ENCODE measurements at places on chromosomes 7 and 10. TPM values are rescaled to one million over a fixed set of nuclear protein-coding genes. Genes with fewer than 3 reads are reported as not detected.

Gene PLA2G12B
- total RNA-seq = 59.8 TPM

Gene GPR26
- total RNA-seq = not detected

Gene VAX1
- not detected for total RNA-seq

Gene EIF4EBP2
- total RNA-seq = 80.8 TPM

- no peak for DNase-seq
- H3K27ac ChIP-seq = no peak overlapping the region
- no peaks in the 10 kb centered on the region for H3K27me3 ChIP-seq
- no peaks in the 10 kb centered on the region for H3K4me1 ChIP-seq
- no peak overlapping the region for H3K4me3 ChIP-seq
Measured at GRCh38 chr7:17497136-17497535, 198.7 kb downstream of the AHR start.

GRCh38 chr7:91826377-91826776, 54.1 kb downstream of the MTERF1 start:
- no peak overlapping the region for H3K4me3 ChIP-seq
- H3K27ac ChIP-seq = no peak overlapping the region
- H3K4me1 ChIP-seq = no peaks in the 10 kb centered on the region
- DNase-seq = no peak
- H3K27me3 ChIP-seq = no peaks in the 10 kb centered on the region

GRCh38 chr7:113562242-113562641, 356.6 kb downstream of the PPP1R3A start:
- no peak for DNase-seq
- no peak overlapping the region for H3K27ac ChIP-seq
- H3K4me3 ChIP-seq = no peak overlapping the region
- H3K36me3 ChIP-seq = no peaks in the 10 kb centered on the region

DNA sequence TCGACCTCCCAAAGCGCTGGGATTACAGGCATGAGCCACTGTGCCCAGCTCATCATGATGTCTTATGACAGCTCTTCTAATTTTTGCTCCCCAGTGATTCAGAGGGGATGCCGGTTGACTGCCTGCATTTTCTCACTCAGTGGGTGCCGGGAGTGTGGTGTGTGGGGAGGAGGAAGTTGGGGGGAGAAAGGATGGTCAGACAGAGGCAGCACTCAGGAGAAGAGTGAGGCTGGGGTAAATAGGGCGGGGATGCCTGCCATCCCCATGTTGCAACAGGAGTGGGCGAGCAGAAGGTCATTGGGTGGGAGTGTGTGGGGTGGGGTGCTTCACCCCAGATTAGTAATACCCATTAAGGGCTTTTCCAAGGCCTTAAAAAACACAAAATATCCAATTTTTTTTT, 3.5 kb upstream of the CCL24 start:
- no peaks in the 10 kb centered on the region for H3K27me3 ChIP-seq
- no peaks in the 10 kb centered on the region for H3K36me3 ChIP-seq
- no peak for DNase-seq
- H3K4me3 ChIP-seq = no peak overlapping the region

DNA sequence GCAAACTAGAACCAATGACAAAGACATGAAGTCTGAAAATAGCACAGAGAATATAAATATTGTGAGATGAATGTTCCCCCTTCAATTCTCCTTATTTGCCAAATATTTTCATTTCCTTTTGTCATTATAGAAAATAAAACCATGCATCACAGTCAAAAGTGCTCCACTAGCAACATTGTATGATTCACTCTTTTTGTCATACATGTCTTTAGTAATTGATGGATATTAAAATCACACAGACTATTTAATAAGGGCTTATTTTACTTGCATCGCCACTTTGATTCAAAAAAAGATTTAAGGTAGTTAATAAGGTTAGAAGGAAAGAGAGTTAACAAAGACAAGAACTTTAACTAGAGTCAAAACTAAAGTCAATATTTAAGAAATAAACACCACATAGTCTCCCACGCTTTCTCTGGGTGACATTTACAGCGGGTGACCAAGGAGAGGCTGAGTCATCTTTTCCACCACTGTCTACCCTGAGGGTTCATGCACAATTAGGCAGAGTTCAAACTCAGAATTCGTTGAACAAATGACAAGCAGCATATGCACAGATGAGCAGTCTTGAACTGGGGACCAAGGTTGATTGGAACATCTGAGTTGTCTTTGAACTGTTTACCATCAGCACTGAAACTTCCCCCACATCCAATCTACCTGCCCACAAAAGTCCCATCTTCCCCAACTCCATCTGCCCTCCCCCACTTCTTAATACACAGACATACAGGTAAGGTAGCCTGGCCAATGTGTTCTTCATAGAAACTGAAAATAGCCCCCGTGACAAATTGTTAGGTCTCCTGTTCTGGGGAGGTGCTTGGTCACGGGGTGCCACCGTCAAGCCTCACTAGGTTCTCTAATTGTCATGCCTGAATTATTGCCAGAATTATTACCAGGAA, 42.5 kb downstream of the C7orf25 start:
- H3K4me3 ChIP-seq = no peak overlapping the region
- H3K4me1 ChIP-seq = no peaks in the 10 kb centered on the region
- no peak overlapping the region for H3K27ac ChIP-seq
- no peaks in the 10 kb centered on the region for H3K36me3 ChIP-seq
- no peaks in the 10 kb centered on the region for H3K27me3 ChIP-seq
- DNase-seq = no peak

DNA sequence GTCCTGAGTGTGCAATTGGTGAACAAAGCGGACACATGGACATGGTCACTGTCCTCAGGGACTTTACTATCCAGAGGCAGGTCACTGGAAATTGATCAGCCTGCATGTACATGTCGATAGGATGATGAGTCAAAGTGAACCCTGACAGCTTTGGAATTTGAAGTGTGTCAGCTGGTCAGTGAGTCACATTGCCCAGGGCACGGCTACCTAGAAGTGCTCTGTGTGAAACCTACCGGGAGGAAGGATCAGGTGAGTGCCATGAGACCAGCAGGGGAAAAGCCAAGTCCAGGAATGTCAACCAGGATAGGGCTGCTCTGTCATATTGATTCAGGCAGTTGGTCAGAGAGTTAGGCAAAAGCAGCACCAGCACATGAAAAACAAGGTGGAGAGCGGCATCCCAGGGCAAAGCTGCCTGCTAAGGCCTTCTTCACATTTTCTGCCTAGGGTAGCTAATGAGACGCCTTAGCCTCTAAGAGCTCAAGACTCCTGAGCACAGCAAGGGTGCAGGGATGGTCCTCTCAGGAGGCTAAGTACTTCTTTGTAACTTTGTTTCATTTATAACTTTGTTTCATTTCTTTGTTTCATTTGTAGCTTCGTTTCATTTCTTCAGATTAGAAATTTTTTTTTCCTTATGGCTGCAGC, 19.4 kb upstream of the PDCD4 start:
- peak overlapping the region; percentile 79 for H3K27ac ChIP-seq
- no peaks in the 10 kb centered on the region for H3K36me3 ChIP-seq
- H3K27me3 ChIP-seq = no peaks in the 10 kb centered on the region
- no peak overlapping the region for H3K4me3 ChIP-seq

- H3K27me3 ChIP-seq = no peaks in the 10 kb centered on the region
- no peak for DNase-seq
- H3K36me3 ChIP-seq = no peaks in the 10 kb centered on the region
- H3K4me3 ChIP-seq = no peak overlapping the region
- no peaks in the 10 kb centered on the region for H3K4me1 ChIP-seq
- no peak overlapping the region for H3K27ac ChIP-seq
Measured at GRCh38 chr7:133699386-133699785, 427.8 kb upstream of the LRGUK start.

DNA sequence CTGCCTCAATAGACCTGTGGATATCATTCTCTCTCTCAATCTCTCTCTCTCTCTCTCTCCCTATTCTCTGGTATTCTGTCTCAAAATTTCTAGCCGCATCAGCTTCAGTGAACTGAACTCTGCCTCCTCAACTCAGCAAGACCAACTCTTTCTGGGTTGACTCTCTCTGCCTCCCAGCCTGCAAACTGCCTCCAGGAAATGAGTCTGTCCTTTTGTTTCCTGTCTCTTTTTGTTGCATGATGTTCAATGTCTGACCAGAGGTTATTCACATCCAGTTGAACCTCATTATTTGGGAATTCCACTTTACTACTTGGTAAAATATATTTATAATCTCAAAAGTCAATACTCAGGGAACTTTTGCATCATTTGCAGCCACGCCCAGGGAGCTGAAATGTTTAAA, 682.7 kb upstream of the FZD8 start:
- DNase-seq = no peak
- no peak overlapping the region for H3K4me3 ChIP-seq
- H3K27ac ChIP-seq = no peak overlapping the region
- H3K36me3 ChIP-seq = no peaks in the 10 kb centered on the region
- no peaks in the 10 kb centered on the region for H3K27me3 ChIP-seq

DNA sequence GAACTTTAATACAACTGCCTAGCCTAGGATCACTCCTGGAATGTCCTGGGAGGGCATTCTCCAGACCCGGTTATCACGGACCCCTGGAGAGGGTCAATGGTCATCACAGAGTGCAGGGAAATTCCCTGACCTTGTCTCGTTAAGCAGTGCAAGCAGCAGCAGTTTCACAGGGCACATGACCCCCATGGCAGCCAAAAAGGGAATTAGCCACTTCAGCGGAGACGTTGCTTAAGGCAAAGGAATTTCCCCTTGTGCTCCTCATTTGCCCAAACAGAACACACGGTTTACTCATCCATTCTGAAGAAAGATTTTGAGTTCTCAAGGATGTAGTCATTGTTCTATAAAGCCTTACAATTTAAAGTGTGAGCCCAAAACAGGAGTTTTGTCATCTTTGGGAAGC, 260.3 kb downstream of the SNX13 start:
- no peak overlapping the region for H3K27ac ChIP-seq
- no peaks in the 10 kb centered on the region for H3K27me3 ChIP-seq
- H3K4me1 ChIP-seq = no peaks in the 10 kb centered on the region
- H3K36me3 ChIP-seq = no peaks in the 10 kb centered on the region
